ENCODE measurements at places on chromosomes 1 and 21.

- no peak for DNase-seq
These were observed 342.8 kb upstream of the KAZN start for GRCh38 chr1:14255711-14256110.

- DNase-seq: peak; percentile 32
These were observed 130.6 kb downstream of the URB2 start for GRCh38 chr1:229756666-229757065.

- DNase-seq: peak; percentile 63
These were observed 553 bp downstream of the CMPK1 start for GRCh38 chr1:47333922-47334764.

GRCh38 chr21:36377391-36377842 lies 7.8 kb upstream of the CHAF1B start:
- DNase-seq: no peak

GRCh38 chr1:221053889-221054288 lies 174.6 kb downstream of the HLX start:
- DNase-seq: no peak

- DNase-seq: no peak
These were observed 417.0 kb upstream of the ESRRG start for GRCh38 chr1:217140041-217140901.

- no peak for DNase-seq
These were observed 96.1 kb downstream of the TRABD2B start for GRCh38 chr1:47901001-47901575.

DNA sequence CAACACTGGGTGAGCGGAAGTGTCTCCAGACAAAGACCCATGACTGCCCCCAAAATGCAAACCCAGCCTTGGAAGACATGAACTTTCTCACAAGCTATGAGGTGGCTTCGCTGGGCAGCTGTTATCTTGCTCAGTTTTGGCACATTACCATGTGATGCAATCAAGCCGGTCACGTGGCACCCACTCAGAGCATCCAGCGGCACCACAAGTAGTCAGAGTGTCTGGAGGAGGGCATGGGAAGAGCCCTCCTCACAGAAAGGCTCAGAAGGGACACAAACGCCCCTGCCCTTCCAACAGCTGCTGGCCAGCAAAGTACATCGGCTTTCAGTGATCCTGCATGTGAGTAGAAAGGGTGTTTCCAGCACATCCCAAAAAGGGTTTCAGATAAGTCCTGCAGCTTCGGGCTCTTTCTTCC lies 145.5 kb upstream of the IRF2BP2 start:
- DNase-seq: peak; percentile 72

All from GM04504 (cell line).